ENCODE measurements at places on chromosomes 3 and 15. TPM values are rescaled to one million over a fixed set of nuclear protein-coding genes. Genes with fewer than 3 reads are reported as not detected.

The MNS1 gene
- total RNA-seq = 2.1 TPM

The MAP6D1 gene
- 3.5 TPM for total RNA-seq

The CHRNA7 gene
- 1.9 TPM for total RNA-seq

The SLC24A5 gene
- 1.4 TPM for total RNA-seq

The TUSC7 gene
- 4.2 TPM for total RNA-seq

The PLD1 gene
- 0.73 TPM for total RNA-seq

The C3orf49 gene
- 0.66 TPM for total RNA-seq

The ZSCAN2 gene
- total RNA-seq = 11.7 TPM

The ZKSCAN7 gene
- total RNA-seq = 13.2 TPM

All from motor neuron (in vitro differentiated cells).